ENCODE measurements at places on chromosomes 13 and 19.

- no peak for DNase-seq
Observed at GRCh38 chr19:30393046-30393445, 20.9 kb downstream of the ZNF536 start.

- DNase-seq = no peak
Observed at GRCh38 chr13:43364210-43365038, 341.0 kb downstream of the DNAJC15 start.

DNA sequence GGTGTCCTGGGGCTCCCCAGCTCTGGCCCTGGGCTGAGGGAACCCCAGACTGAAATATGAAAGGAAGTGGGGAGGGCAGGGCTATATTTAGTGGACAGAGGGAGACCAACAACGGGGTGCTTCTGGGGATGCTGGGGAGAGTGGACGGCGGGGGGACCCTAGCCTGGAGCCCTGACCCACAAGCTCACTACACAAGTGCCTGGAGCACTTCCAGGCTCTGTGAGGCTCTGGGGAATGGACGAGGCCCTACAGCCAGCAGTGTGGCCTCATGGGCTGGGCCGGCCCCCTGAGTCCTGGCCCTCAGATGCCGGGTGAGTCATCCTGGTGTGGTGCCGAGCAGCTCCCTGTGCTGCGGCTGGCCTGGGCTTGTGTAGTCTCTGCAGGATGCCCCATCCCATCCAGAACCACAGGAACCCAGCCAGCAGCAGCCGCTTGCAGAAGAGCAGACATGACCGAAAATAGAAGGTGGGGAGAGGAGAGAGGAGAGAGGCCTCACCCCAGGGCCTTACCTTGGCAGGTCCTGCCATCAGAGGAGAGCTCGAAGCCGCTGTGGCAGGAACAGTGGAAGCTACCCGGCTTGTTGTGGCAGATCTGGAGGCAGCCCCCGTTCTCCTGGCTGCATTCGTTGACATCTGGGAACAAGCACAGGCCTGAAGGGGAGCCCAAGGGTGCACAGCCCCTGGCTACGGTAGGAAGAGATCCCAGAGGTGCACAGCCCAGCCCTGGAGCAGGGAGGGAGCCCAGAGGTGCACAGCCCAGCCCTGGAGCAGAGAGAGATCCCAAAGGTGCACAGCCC, 26.1 kb downstream of the GAS6 start:
- DNase-seq = peak; percentile 31

- no peak for DNase-seq
Observed at GRCh38 chr13:111394211-111394922, 73.9 kb downstream of the TEX29 start.

DNA sequence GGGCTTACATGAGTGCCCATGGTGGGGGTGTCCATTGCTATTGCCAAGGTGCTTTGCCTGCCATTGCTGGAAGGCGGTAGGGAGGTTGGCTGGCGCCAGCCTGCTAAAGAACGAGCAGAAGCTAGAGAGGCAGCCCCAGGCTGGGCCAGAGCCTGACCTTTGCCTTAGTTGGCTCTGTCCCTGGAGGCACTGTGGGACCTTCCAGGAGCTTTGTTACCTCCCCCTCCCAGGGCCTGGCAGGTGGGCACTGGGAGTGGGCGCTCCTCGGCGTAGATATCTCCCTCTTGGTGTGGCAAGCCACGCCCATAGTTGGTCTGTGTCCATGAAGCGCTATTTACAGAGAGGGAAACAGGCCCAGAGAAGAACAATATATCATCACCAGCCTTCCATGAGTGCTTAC, 2.3 kb upstream of the SLC25A42 start:
- no peak for DNase-seq

DNA sequence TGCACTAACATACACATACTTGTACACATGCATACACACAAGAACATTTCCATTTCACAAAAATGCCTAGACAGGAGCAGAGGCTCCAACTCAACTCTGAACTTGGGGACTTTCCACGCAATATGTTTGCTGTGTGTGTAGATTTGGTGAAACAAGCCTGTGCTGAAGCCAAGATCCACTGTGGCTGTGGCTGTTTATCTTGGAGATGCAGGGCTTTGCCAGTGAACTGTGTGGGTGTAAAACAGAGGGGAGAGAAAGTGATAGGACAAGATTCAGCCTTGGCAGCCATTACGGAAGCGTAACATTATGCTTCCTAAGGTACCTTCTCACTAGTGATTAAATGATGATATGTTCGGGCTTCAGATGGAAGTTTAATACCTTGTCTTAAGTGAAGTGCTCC, 73.2 kb upstream of the MBNL2 start:
- DNase-seq = no peak

DNA sequence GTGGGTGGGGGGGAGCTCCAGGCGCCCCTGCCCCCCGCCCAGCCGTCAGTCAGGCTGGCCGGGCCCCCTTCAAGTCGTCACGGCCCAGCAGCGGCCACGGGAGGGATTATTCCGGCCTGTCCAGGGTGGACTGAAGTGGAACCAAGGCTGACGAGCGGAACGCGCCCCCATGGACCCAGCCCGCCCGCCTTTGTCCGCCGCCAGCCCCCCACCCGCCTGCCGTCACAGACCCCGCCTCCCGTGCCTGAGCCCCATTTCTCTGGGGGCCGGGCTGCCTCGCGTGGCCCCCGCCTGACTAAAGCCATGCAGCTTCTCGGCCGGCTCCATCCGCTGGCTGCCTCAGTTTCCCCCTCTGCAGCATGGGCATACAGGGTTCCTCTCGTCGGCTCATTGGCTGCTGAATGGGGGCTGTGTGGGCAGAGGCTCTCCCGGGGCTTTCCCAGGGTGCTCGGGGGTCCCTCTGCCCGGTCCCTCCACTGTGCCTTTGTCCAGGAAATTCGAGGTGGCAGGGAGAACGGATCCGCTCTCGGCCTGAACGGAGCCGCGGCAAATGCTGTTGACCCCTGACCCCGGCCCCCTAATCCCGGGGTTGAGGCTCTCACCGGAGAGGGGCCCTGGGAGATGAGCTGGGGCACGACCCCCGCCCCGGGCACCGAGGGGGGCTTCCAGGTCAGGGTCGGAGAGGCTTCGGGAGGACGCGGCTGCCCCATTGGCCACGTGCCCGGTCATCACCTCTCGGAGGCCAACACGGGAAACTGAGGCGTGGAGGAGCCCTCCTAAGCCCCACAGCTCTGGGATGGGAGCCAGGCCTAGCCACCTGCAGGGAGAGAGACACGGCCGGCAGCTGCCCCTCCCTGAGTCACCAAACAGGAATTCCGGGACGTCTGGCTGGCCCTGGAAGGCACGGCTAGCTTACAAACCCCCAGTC, 27.4 kb downstream of the EFNA2 start:
- DNase-seq = no peak

DNA sequence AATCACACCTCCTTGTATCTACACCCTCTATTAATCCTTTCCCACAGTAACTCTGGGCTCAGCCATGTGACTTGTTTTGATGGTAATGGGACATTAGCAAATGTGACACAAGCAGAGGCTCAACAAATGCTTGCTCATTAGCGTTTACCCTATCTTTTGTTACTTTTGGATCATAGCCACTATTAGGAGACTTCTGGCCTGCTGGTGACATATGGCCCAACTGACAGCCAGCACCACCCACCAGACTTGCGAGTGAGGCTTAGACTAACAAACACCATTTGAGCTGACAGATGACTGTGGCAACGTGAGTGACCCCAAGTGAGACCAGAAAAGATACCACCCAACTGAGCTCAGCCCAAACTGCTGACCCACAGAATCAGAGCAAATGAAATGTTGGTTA, 154.1 kb downstream of the OLFM4 start:
- DNase-seq = no peak

GRCh38 chr13:28497143-28497876, 2.4 kb upstream of the FLT1 start:
- DNase-seq = no peak

GRCh38 chr13:46288570-46289259, 77.0 kb downstream of the LRRC63 start:
- peak; percentile 62 for DNase-seq

GRCh38 chr13:33057019-33057780, 41.0 kb downstream of the KL start:
- peak; percentile 35 for DNase-seq

DNA sequence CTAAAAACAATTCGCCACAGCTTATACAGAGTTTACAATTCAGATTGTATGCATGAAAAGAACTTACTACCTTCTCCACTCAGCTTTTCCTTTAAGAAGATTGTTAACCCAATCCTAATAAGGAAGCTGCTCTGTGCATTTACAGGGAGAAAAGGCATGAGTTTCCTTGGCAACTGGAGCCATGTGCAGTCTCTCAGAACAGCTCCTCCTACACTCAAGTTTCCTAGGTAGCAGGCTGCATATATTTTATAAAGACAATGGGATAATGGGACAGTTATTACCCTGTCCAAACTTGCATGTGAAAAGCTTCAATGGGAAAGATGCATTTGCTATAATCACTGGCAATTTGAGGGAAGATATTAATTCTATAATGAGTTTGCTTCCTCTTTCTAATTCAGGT, 125.5 kb upstream of the TRPC4 start:
- no peak for DNase-seq
